ENCODE measurements at places on chromosomes 3 and 15.

DNA sequence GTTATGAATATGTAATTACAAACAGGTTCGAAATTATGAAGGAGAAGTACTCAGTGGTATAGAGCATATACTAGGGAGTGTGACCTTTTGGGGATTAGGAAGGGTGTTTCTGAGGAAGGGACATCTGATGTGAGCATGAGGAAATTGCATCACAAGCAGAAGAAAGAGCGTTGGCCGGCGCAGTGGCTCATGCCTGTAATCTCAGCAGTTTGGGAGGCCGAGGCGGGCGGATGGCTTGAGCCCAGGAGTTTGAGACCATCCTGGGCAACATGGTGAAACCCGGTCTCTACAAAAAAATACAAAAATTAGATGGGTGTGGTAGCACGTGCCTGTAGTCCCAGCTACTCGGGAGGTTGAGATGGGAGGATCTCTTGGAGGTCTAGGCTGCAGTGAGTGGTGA is 6.9 kb downstream of the CMTM7 start:
- DNase-seq, result no peak

GRCh38 chr3:71726146-71726545 is 944 bp upstream of the EIF4E3 start:
- DNase-seq, result no peak

GRCh38 chr3:8488877-8489276 is 12.7 kb upstream of the LMCD1 start:
- DNase-seq, result no peak

GRCh38 chr3:87088993-87089841 is 98.3 kb upstream of the VGLL3 start:
- DNase-seq, result no peak

- no peak for DNase-seq
Observed at GRCh38 chr3:108051005-108051404, 39.8 kb downstream of the CD47 start.

DNA sequence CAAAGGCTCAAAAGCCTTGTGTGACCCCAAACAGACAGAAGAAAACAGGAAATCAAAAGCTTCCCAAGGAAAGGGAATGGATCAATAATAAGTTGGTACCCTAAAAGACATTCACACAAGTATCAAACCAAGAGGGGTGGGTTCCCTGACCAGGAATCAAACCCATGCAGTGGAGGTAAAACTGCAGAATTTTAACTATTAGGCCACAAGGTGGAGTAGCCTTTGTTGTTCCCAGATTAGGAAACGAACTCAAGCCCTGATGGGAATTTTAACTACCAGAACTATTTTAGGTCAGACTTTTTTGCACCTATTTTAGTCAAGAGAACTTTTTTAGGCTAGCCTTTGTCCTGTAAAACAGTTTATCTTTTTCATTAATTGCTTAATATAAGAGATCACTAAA is 31.4 kb downstream of the SETMAR start:
- DNase-seq, result no peak

- no peak for DNase-seq
Observed at GRCh38 chr3:68441054-68441453, 491.3 kb downstream of the TAFA4 start.

GRCh38 chr3:140247775-140248174 is 312.8 kb downstream of the CLSTN2 start:
- no peak for DNase-seq

GRCh38 chr3:117589454-117589853 is 879.9 kb downstream of the TUSC7 start:
- DNase-seq, result no peak

DNA sequence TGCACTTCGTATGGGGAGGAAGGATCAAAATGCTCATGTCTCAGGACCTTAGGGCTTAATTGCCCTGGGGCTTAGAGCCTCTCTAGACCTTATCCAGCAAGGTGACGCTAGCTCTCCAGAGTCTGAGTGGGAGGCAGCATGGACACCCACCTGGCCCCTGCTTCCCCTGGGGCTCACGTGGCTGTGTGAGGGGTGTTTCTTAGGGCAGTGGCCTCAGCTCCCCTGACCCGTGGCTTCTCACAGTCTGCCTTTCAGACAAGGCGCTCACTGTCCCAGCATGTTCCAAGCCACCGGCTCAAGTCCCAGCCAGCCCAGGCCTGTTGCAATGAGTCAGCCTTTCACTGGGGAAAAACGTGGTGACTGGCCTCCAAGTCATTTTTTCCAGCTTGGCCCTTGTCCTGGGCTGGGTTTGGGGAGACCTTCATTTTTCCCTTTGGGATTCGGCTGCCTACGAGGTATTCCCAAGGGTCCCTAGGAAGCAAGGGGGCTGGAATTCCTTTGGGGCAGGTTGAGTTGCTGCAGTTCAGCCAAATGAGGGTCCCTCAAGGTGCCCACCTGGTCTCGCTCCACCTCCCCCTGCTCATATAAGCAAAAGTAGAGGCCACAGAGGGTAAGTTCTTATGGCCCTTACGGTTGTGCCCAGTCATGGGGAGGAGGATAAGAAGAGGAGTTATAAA is 15.7 kb downstream of the BHLHE40 start:
- DNase-seq, result peak; percentile 49
